Adipocyte (in vitro differentiated cells): ENCODE measurements at places on chromosomes 16 and 17.

GRCh38 chr17:78442648-78443218, 64.3 kb downstream of the PGS1 start:
- no peak for DNase-seq

GRCh38 chr17:48678141-48678971, 44.0 kb downstream of the PRAC1 start:
- DNase-seq = peak; percentile 67

GRCh38 chr17:44804302-44805089, 25.6 kb downstream of the GJC1 start:
- peak; percentile 60 for DNase-seq

GRCh38 chr17:8869114-8869815, 1.8 kb upstream of the PIK3R6 start:
- no peak for DNase-seq

GRCh38 chr17:47735139-47735464, 2.1 kb downstream of the TBX21 start:
- DNase-seq = no peak

DNA sequence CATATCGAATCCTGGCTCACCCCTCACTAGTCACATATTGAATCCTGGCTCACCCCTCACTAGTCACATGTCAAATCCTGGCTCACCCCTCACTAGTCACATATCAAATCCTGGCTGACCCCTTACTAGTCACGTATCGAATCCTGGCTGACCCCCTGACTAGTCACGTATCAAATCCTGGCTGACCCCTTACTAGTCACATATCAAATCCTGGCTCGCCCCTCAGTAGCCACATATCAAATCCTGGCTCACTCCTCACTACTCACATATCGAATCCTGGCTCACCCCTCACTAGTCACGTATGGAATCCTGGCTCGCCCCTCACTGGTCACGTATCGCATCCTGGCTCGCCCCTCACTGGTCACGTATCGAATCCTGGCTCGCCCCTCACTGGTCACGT, 156.7 kb upstream of the RPH3AL start:
- no peak for DNase-seq

DNA sequence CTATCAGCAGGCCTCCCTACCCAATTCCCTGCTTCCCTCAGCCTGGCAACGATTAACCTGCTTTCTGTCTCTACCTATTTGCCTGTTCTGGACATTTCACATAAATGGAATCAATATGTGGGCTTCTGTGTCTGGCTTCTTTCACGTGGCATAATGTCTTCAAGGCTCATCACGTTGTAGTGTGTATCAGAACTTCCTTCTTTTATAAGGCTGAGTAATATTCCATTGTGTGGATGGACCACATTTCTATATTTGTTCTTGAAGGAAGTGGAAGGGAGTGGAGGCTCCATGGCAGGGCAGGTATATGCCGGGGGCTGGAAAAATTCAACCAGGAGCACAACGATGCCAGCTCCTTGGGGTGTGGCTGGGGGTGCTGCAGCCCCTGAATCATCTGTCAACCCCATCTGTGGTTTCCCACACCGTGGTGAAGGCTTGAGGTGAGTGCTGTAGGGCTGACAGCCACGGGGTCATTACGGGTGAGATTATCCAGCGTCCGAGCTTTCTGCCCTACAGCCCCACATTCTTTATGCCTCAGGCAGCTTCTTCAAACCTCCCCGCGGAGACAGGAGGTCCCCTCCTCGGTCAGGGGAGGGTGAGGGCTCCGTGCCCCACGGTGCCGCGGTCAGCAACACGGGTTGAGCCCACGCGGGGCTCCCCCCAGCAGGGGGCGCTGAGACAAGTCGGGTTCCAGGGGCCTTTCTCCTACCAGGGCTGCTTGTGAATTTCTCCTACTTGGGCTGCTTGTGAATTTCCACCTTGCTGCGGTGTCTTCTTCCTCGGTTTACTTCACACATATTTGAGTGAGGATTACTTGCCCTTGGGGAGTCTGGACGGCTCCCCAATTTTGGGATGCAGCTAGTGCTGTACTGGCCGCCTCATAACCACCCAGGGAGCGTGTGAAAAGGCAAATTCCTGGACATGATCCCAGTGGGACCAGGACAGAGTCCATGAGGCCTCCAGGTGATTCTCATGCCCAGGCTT, 18.3 kb upstream of the WFIKKN2 start:
- peak; percentile 42 for DNase-seq

DNA sequence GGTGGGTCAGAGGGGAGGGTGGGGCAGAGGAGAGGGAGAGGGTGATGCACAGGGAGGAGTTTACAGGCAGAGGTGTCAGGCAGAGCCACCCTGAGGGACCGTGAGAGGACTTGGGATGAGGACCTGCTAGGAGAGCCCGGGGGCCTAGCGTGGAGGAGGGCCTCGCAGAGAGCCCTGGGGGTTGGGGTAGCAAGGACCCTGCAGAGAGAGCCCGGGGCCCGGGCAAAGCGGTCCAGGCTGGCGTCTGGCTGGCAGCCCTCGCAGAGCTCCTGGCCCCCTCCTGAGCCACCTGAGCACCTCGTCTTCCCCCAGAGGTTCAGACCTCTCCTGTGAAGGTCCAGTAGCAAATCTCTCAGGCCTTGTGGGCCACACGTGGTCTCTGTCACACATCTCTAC, 42.0 kb upstream of the ZNF469 start:
- no peak for DNase-seq

DNA sequence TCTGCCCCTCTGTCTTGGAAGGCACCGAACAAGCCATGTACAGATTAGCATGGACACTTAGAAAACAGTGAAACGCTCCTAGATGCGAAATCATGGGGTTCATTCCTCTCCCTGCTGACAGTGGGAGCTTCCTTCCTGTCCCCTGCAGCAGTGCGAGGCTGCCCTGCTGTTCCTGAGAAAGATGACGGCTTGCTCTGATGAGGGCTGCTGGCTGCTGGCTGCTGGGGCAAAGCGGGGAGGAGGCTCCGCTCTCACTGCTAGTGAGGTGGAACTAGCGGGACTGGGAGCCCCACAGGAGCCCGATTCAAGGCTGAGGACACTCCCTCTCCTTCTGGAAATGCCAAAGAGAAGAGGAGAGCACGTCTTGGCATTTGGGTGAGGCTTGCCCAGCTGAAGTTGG, 25.9 kb upstream of the CACNG4 start:
- DNase-seq = no peak

- DNase-seq = no peak
Observed at GRCh38 chr17:61331178-61331577, 68.5 kb upstream of the TBX2 start.

GRCh38 chr17:46061435-46061834, 62.4 kb downstream of the STH start:
- peak; percentile 50 for DNase-seq

DNA sequence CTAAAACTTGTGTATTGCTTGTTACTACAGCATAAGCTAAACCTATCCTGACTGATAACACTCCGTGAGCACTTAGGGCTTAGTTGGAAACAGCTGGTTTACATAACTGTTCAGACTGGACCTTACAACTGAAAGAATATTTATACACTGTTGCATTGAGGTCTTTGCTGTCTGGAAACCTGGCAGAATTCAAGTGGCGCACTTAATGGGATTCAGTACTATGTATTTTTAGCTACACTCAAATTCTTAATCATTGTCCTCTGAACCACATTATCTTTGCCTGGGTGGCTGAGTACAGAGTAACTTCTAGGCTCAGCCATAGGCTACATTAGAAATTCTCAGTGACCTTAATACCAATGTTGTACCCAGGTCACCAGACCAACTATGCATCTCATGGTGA, 172.9 kb downstream of the PMP22 start:
- no peak for DNase-seq

DNA sequence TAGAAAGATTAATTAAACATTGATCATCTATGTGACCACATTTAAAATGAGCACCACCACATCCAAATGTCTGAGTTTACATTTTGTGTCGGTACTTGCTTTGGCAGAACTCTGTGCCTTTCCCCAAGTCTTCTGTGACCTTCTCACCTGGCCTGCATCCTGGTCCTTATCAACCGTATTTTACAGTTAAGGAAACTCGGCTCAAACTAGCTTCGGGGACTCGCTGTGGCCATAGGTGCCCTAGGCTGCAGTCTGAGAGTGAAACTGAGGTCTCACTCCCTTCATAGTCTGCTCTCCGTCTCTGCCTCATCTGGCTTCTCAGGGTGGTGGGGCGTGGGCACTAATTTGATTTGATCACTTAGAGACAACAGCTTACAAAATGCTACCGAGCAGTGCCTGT, 555.5 kb downstream of the WWOX start:
- DNase-seq = no peak

GRCh38 chr16:69040144-69040909, 65.1 kb upstream of the HAS3 start:
- peak; percentile 8 for DNase-seq

- peak; percentile 54 for DNase-seq
Observed at GRCh38 chr17:20008242-20009051, 712 bp upstream of the SPECC1 start.

GRCh38 chr17:6913608-6914443, 82.0 kb upstream of the ALOX12 start:
- DNase-seq = peak; percentile 86

DNA sequence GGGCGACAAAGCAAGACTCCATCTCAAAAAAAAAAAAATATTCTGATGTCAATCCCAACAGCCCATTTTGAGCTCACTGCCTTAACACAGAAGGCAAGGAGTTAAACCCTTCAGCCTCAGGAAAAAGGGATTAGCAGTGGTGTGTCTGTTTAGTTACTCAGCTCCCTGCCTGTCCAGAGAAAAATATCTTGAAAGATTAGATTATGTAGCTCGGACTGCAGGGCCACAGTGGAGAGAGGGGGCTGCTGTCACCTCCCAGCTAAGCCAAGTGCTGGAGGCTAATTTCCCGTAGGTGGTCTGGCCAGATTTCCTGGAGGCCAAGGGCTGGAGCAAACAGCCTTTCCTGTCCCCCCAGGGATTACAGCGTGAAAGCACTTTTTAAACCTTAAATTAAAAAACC, 50.3 kb downstream of the C16orf95 start:
- no peak for DNase-seq

DNA sequence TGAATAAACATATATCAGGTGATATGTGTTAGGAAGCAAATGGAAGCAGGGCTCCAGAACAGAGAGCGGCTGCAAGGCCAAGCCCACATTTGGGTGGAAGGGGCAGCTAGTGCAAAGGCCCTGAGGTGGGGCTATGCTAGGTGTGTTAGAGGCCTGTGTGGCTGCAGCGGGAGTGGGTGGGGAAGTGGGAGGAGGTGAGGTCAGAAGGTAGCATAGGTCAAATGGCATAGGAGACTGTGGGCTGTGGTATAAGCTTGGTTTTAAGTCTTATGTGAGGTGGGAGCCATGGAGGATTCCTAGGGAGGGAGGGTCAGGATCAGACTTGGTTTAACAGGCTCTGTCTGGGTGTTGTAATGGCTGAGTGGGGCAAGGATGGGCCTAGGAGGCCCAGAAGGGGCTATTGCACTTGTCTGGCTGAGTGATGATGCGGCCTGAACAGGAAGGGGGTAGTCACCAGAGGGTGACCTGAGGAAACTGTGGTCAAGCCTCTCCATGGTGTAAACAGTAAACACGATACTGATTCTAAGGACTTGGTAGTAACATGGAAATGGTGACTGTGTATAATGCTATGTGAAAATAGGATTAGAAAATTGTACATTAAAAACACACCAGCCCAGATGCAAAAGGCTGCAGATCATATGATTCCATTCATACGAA, 31.1 kb downstream of the RAI1 start:
- DNase-seq = peak; percentile 89

GRCh38 chr17:5902181-5903140, 167.7 kb upstream of the WSCD1 start:
- no peak for DNase-seq

- peak; percentile 12 for DNase-seq
Observed at GRCh38 chr16:50671644-50672260, 9.4 kb downstream of the SNX20 start.

DNA sequence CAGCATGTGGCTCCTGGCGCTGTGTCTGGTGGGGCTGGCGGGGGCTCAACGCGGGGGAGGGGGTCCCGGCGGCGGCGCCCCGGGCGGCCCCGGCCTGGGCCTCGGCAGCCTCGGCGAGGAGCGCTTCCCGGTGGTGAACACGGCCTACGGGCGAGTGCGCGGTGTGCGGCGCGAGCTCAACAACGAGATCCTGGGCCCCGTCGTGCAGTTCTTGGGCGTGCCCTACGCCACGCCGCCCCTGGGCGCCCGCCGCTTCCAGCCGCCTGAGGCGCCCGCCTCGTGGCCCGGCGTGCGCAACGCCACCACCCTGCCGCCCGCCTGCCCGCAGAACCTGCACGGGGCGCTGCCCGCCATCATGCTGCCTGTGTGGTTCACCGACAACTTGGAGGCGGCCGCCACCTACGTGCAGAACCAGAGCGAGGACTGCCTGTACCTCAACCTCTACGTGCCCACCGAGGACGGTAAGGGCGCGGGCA, 645 bp downstream of the NLGN2 start:
- DNase-seq = no peak

DNA sequence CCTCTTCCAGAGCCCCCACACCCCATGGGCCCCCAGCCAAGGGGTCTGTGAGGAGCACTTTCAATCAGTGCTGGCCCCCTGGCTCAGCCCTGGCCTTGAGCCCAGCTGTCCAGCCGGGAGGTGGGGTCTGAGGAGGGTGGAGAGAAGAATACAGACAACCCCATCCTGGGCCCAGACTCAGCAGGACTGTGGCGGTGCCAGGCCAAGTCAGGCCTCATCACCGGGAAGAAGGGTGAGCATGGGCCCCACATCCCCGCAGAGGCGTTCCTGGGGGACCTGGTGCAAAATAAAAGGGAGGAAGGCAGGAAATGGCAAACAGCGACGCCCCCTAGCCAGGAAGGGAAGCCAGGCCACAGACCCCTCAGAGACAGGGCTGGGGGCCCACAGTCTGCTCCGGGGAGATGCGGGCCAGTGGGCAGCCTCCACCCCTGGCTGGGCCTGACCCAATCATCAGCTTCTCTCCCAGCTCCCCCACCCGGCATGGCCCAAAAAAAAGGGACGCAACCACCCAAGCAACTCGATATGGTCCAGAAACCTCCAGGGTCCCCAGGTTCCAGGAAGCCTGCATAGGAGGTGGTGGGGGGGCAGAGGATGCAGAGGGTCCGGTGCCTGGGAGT, 20.6 kb downstream of the ZNF423 start:
- DNase-seq = no peak

DNA sequence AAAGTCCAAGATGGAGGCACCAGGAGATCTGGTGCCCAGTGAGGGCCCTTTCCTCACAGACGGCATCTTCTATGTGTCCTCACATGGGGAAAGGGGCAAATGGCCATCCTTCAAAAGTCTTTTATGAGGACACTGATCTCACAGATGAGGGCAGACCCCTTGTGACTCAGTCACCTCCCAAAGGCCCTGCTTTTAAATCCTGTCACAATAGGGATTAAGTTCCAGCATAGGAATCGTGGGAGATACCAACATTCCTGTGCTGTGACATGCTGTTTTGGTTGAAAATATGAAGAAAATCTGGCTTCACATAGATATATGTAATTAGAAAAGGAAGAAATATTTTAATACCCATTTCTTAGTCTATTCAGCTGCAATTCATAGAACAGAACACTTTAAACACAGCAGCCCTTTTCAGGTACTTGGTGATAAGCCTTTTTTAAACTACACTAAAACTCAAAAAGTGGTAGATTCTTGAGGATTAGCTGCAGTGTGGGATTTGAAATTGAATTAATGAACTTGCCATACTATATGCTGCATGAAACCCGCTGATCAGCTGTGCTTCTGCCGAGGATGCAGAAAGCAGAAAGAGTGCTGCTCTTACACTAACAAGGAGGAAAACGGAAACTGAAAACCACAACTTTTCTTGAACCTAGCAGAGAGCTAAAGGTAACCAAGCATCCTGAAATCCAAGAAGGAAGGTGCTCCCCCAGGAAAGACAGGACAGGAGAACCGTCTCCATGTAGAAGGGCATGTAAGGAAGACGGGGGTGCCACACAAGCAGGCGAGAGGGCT, 32.7 kb downstream of the VPS53 start:
- DNase-seq = peak; percentile 80

GRCh38 chr16:55701442-55702319, 45.9 kb downstream of the SLC6A2 start:
- peak; percentile 63 for DNase-seq
